ENCODE measurements at places on chromosomes 2 and 18.
A peak's percentile ranks its signal among the peaks of the same experiment; 100 is the strongest.

DNA sequence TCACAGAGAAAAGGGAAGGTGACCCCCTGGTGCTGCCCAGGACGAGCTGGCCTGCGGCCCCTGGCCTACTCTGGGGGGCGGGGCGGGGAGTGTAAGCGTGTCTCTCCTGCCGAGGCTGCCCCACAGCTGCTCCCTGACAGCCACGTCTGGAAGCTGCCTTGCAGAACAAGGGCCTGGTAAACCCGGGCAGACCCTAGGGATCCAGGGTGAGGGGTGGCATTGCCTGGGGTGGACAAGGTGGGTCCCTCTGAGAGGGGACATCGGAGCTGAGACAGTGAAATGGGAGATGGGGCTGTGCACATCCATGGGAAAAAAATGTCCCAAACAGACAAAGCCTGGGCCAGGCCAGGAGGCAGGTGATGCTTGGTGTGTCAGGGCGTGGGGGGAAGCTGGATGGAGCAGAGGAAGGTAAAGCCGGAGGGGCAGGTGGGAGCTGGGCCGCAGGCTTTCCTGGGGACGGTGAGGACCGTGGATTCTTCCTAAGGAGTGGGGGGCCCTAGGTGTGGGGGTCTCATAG lies 66.0 kb upstream of the HDAC4 start:
- no peak for DNase-seq

DNA sequence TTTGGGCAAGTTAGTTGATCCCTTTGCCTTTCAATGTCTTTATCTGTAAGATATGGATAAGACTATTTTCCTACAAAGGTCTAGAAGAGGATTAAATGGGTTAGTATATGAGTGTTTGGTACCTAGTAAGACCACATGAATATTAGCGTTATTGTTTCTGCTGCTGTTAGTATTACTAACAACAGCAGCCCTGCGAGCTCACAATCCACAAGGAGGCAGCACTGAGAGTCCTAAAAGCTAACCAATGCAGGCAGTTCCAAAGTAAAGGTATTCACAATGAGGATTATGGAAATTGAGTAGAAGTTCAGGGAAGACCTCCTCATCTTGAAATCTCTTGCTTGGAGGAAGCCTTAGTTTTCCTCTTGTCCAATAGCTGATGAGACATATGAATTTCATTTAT lies 248.9 kb downstream of the TDRD15 start:
- no peak for DNase-seq

DNA sequence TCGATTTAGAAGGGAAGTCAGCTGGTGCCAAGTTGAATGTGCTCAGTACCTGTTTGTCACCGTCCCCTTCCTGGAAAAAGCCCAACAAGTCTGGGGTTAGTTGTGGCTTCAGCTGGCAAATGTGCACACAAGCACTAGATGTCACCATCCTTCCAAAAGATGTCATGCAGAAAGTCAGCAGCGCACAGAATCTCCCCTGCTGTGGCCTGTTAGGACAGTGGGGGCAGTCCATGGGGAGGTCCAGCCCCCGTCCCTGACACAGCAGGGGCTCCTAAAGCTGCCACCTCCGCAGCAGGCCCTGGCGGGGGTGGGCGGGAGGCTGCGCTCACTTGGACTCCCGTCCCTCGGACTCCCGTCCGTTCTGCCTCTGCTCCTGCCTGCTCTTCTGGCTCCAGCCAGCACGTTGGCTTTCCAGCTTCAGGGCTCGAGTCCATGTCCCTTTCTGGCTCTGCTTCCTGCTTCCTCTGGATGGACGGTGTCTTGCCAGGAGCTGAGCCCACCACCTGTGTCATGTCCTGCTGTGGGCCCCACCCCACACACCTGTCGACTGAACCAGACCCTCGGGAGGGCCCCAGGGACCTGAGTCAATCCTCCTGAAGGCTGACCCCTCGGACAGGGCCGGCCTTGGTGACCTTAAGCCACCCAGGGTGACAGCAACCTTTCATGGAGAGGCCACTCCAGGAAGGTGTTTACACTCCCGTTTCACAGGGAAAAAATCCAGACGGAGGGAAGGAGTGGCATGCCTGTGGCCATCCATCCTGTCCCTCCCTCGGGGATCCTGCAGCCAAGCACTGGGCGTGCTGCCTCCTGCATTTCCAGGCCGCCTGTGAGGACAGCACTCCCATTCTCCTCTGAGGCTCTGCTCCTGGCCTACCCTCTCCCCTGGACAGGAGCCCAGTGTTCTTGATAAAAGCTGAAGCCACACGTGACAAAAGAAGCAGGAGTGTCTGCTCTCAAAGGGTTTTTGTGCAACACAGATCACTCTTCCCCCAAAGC lies 8.5 kb downstream of the RAB17 start:
- DNase-seq, result peak; percentile 35

DNA sequence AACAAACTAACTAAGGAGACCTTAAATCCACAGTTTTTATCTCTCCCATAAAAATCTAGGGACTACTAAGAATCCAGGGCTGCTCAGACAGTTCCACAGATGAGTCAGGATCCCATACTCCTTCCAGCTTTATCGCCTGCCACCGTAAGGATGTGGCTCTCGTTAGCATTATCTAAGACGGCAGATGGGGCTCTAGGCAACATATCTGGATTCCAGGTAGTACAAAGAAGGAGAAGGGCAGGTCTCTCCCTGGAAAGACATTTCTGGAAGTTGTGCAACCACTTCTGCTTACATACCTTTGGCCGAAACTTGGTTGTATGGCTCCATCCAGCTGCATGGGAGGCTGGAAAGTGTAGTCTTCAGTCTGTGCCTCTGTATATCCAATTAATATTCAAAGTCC lies 149.4 kb downstream of the SP3 start:
- DNase-seq, result no peak

GRCh38 chr18:1394966-1395365 lies 490.3 kb downstream of the ADCYAP1 start:
- no peak for DNase-seq

DNA sequence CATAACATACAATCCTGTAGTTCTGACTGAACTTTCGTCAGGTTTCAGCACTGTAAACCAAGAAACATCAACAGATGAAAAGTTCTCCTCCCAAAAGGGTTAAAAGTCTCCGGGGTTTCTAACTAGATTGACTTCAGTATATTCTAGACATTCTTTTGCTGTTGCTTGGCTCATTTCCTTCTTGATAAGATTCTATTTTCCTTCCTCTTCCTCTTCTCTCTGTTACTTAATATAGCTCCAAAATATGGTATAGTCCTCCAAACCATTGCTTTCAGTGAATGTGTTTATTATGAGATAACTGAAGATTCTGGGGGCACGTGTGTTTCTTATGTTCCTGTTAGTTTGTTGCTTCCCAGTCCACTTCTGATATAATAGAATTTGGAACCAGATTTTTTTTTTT lies 46.4 kb upstream of the MAP4K3 start:
- DNase-seq, result no peak

GRCh38 chr18:46678785-46679399 lies 21.9 kb upstream of the LOXHD1 start:
- no peak for DNase-seq

DNA sequence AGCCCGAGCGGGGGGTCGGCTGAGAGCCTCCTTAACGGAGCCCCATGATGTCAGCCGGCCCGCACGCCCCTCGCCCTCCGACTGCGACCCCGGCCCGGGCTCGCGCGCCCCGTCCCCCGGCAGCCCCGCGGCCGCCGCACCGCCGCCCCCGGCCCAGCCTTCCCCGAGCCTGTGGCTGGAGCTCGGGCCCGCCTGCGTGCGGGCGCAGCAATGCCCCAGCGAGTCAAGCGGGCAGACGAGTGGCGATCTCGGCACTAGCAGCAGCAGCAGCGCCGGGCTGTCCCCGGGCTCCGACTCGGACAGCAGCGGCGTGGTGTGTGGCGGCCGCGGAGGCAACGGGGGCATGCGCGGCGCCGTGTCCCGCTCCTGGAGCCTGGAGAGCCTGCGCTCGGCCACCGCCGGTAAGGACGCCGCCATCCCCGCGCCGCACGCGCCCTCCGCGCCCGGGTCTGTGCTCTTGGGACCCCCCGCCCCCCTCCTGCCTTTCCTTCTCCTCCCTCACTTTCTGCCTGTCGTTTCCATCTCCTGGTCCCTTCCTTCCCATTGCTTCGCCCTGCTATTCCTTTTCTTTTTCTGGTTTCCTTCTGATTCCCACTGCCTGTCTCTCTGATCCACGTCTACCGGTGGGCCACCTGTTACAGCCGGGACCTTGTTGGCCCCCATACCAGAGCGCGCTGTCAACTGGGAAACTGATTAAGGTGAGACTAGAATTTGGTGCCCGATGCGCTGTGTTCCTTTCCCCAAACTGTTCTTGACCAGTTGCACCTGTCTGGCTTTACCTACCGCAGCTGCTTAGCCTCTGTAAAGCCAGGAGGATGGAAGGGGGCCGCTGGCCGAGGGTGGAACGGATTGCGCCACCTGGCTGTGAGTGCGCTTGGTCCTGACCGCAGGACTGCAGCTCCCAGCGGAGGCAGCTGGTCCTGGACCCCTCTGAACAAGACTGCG lies 127.4 kb downstream of the ARHGEF4 start:
- DNase-seq, result no peak

GRCh38 chr18:78156466-78156865 lies 823.2 kb upstream of the SALL3 start:
- DNase-seq, result no peak

DNA sequence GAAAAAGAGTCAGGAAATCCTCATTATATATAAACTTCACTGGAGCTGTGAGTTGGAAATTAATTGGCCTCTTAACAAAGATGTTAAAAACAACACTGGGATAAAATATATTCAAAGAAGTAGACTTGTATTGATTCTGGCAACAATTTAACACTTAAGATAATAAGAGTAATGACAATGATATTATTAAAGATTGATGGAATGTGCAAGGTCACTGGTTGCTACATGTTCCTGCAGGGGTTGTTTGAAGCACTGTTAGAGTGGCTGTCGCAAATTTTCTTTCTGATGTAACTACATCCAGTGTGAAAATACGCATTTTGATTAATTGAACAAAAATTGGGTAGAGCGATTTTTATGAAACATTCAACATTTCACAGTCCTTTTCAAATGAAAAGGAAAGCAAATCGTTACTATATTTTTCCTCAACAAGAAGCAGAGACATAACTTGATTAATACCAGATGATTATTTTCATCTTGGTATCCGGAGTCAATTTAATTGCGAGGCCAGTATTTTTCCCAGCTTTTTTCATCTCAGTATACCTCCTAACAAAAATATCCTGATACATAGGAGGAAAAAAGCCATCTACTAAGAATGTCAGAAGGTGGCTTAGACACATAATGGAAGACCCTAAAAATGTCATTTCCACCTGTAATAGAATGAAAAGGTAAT lies 6.1 kb downstream of the PTGR3 start:
- DNase-seq, result no peak

DNA sequence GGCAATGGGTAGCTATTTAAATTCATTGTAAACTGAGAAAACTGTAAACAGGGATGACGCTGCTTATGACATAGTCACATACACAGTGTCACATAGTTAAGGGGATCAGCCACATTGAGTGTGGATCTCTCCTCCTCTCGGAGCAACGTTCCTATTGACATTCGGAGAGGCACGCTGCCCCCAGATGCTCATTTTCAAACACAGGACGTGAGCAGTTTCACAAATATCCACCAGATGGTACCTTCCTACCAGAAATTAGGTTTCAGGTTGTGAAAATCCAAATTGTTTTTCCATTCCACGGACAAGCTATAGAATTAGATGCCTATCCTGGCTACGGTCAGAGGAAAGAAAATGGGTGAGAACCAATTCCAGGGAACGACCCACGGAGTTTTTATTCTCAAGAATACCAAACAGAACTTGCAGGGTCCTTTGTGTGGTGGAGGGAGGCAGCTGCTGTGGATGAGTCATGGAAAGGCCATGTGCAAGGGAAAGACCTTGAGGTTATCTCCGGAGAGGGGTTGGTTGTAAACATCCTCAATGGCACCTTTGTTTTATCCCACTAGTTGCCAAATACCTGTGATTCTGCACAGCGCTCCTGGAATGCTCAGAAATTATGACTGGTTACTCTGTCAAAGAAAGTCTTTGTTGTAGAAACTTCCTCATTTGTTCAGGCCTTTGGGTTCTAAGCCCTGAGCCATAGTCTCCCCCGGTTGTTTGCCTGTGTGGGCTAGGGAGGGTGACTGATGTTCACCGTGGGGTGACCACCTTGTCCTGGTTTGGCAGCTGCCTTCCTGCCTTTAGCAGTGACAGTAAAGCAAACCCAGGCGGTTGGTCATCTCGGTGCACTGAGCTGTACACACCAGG lies 88.0 kb downstream of the ACTR3 start:
- no peak for DNase-seq

DNA sequence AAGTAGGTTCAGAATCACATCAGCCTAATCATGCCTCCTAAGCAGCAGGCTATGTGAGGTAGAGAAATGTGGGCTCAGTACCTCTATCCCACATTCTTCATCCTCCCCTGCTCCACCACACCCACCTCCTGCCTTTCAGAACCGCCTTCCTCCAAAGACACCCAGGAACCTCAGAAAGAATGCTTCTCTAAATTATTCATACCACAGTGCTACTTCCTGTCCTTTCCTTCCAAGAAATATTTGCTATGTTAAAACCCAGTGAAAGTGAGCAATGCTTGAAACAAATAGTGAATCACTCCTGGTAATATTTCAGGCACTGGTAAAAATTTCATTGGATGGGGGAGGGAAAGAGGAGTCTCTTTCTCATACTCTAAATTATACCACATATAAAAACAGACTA lies 24.0 kb upstream of the CREB1 start:
- DNase-seq, result no peak

DNA sequence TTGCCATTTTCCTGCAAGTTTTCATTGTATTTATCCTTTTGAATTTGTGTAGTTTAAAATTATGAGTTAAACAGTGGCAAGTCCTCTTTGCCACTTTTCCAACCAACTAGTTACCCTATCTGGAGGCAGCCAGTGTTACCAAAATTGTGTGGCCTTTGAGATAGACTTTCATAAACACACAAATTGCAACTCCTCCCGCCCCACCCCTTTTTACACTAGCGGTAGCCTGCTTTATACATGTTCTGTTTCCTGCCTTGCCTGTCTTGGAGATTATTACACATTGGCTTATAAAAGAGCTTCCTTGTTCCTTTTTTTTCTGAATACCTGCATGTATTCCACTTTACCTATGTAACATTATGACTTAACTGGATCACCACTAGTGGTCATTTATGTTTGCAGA lies 56.5 kb downstream of the RPIA start:
- DNase-seq, result no peak

DNA sequence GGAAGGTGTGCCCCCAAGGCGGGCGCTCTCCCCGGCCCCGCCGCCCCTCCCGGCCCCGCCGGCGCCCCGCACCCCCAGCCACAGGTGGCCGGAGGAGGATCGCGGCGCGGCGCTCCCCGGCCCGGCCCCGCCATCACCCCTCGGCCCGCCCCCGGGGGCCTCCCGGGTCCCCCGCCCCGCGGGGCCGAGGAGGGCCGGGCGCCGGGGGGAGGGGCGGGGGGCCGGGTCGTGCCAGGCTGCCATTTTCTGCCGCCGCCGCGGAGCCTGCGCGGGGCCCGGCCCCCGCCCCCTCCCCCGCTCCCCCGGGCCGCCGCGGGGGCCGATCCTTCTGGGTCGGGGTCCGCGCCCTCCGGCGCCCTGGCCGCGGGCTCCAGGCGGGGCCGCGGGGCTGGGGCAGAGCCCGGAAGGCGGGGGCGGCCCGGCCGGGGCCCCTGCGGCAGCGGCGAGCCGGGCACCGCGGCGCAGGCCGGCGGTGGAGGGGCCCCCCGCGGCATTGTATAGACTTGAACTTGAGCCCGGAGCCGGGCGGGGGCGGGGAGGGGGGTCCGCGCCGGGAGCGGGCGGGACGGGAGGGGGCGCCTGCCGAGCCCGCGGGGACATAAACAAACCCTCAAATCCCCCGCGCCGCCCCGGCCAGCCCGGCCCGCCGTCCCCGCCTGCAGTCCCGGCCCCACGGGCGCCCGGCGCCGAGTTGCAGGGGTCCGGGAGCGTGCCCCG lies 556 bp downstream of the DNMT3A start:
- no peak for DNase-seq

- no peak for DNase-seq
Observed at GRCh38 chr2:162091325-162092007, 17.5 kb upstream of the DPP4 start.
